ENCODE measurements at places on chromosomes 11 and 22.

DNA sequence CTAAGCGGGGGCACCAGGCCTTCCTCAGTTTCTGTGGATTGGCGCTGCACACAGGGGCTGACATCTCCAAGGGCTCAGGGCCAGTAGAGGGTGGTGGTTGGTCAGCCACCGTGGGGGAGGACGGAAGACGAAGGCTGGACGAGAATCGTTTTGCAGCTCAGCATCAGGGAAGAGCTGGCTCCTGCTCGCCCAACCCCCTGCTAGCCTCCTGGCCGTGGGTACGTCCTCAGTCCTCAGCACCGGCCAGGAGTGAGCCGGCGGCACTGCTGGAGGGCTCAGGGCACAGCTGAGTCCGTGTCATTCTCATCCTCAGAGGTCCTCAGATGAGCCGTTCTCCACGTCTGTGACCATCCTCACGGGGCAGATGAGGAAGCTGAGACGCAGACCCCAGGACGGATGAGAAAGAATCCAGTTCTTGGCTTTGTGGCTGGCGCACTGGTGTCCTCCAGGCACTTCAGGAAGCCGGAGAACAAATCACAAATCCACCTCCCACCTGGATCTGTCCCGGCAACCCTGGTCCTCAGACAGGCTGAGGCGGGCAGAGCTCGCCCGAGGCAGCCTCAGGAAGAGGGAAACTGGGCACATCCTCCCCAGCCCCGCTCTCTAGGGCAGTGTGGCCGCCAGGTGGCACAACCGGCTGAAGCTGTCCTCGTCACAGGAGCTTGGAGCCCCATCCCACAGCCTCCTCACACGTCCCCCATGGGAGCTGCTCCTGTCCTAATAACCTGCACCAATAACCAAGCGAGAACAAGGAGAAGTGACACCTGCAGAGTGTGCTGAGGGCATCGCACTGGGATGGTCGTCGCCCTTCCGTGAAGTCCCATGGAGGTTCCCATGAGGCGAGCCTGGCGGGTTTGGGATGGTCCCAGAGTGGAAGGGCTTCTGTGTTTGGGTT, 393.7 kb downstream of the BRD1 start:
- DNase-seq = peak; percentile 28

DNA sequence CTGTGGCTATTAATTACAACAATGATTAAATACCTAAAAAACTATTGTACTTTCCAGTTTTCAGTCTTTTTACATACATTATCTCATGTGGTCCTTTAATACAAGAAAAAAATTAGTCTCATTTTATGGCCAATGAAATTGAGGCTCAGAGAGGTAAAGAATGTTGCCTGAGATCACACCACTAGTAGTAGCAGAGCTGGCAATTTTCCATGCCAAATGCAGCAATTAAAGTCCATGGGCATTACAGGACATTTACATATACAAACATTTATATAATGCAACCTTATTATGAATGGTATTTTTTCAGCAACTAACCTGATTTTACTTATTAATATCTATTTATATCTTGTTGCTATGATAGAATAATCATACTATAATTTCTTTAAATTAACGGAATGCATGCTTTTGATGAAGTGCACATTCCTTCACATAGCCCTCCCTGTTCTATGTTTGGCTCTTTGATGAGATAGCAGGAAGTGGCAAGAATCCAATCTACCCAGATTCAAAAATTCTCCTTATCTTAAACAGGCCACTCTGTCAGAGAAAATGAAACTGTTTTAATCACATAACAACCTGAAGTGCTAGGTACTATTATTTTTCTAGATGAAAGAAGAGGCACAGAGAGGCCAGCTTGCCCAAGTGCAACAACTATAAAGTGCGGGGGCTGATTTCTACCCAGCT, 120.9 kb upstream of the LDLRAD3 start:
- no peak for DNase-seq

- DNase-seq = no peak
Observed at GRCh38 chr11:114970927-114971645, 292.8 kb downstream of the NXPE2 start.

DNA sequence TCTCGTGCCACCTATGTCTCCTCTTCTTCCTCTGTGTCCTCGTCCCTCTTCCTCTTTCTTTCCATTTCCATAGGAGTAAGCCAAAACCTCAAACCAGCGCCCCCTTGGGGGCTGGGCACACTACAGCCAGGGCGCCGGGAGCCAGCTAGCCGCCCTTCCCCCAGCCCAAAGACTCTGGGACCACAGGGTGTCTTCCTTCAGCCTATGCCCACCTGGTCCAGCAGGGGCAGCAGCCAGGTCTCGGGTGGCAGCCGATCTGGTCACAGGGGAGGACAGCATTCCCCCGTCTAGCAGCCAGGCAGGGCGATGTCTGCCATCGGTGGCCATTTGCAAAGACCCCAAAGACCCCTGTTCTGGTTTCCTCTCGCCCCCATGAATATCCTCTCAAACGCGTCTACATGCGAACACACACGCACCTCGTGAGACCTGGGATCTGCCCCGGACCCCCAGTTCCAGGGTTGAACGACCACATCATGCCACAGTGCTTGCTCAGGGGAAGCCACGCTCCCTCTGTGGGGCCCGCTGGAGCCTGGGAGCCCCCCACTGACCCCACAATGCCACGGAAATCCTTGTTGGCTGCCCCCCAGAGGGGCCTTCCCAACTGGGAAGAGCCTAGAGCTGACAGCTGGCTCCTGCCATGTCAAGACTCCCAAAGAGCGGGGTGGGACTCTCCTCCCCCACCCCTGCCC, 546.0 kb upstream of the CCDC179 start:
- no peak for DNase-seq

- no peak for DNase-seq
Observed at GRCh38 chr22:44293034-44293433, 19.7 kb downstream of the SHISAL1 start.

GRCh38 chr22:37725551-37726240, 28.8 kb downstream of the TRIOBP start:
- no peak for DNase-seq

DNA sequence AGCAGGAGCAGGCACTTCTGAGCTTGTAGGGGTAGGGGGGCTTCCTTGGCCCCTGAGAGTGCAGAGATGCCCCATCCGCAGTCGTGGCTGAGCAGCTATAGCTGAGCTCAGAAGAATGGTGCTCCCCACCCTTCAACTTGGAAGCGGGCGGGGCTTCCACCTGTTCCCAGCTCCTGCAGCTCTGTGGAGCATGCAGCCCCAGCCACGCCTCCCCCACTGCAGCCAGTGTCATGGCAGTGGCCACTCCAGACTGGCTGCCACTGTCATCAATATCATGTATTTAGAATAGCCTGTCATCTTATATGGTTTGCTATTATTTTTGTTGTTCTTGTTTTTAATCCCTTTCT, 213.1 kb downstream of the LRRC4C start:
- DNase-seq = no peak

GRCh38 chr22:39518996-39519680, 1.2 kb upstream of the ATF4 start:
- DNase-seq = peak; percentile 43

GRCh38 chr11:111938687-111939160, 1.6 kb downstream of the DIXDC1 start:
- DNase-seq = no peak

DNA sequence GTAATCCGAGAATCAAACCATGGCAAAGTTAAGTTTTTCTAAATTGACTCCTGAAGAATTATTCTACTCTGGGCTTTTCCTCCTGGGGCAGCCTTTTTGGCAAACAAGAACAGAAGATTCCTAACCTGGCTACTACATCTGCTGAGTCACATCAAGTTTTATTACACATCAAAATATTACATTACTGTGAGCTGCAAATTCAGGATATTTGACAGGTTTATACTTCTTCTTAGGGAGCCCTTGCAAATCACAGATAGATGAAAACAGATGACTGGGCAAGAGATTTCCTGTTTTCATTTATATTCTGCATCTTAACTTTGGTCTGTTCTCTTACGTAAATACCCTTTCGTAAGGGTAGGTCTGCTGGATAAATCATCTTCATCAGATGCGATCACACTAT, 23.6 kb downstream of the XRRA1 start:
- no peak for DNase-seq

DNA sequence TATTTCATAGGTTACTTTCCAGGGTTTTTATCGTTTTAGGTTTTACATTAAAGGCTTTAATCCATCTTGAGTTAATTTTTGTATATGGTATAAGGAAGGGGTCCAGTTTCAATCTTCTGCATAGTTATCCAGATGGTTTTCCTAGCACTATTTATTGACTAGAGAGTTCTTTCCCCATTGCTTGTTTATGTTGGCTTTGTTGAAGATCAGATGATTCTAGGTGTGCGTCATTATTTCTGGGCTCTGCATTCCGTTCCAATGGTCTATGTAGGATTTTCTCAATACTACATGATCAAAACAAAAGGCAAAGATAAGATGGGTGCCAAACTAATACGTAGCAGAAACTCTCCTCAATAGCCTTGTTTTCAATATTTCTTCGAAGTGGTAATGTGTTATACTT, 14.3 kb upstream of the RIC3 start:
- no peak for DNase-seq

GRCh38 chr22:19669570-19669969, 44.7 kb upstream of the SEPTIN5 start:
- no peak for DNase-seq

- DNase-seq = no peak
Observed at GRCh38 chr11:68935516-68936357, 32.0 kb downstream of the IGHMBP2 start.

DNA sequence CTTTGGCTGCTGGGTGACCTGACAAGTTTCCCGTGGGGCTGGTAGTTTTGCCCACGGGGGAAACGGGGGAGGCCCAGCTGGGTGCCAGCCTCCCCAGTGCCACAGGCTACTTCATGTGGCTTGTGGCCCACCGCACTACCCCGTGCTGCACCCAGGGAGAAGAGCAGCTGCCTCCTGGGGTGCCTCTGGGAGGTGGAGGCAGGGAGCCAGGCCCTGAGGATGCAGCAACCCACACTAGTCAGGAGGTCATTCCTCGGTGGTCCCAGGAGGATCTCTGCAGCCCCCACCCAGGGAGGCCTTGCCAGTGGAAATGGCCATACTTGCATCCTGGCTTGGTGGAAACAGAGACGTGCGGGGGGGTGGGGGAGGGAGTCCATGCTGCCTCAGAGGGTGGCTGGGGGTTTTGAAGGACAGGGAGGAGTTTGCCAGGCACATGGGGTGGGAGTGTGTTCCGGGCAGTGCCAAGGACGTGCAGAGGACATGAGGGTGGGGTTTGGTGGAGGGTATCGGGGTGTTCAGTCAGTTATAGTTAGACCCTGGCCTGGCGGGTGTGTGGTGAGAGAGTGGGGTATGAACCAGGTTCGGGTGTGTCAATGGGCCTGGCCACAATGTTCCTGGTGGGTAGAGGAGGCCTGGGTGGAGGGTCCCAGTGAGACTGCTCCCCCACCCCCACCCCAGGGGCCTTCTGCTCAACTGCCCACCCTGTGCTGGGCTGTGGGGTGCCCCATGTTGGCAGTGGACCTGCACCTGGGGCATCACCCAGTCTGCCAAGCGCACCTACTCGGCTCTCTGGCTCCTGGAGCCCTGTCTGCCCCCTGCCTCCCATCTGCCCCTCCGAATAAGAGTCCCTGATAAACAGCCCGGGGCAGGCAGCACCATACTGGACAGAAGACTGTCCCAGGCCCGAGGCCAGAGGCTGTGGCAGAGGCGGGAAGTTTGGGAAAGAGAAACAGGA, 3.8 kb downstream of the PIM3 start:
- DNase-seq = no peak

DNA sequence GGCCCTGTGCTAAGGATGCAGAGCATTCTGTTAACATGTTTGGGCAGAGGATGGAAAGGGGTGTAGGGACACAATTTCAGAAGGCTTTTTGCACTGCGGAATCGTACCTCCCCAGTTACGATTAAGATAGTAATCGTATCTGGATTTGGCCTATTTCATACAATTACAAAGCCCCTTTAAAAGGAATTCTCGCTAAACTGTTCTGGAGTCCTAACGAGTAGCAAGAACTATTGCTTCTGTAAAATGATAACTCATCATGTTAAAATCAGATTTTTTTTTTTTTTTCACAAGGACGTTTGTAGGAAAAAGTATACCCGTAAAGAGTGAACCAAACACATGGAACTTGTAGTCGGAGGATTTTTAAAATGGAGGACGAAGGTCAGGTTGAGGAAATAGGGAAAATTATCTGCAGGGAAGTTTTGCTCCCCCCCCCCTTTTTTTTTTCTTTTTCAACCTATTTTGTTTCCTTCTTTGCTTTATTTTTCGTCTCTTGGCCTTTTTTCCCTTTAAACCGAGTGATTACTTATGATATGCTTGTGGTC, 934 bp downstream of the HSD17B12 start:
- DNase-seq = peak; percentile 19

- no peak for DNase-seq
Observed at GRCh38 chr11:27029966-27030365, 10.6 kb upstream of the BBOX1 start.

- no peak for DNase-seq
Observed at GRCh38 chr22:38907767-38908166, 35.8 kb upstream of the CBX6 start.

DNA sequence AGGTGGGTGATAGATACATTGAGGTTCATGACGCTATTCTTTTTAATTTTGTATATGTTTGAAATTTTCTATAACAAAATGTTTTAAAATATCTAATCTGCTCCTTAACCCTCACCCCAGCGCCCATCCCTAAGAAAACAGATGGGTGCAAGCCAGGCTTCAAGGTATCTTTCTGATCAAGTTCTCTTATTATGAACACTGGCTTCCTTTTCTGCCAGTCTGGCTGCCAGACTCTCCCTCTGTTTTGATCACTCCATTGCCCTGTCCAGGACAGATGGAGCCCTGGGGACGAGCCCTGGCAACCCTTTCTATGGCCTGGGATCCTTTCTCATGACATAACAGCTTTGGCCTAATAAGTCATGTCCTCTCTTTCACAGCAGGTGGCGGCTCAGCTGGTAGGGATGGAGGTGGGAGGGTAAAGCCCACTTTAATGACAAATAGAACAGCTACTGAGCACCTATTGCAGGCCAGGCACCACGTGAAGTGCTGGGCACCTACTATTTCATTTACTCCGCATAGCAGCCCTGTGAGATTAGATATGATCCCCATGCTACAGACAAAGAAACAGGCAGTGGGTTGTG, 38.4 kb downstream of the DRD2 start:
- DNase-seq = no peak

DNA sequence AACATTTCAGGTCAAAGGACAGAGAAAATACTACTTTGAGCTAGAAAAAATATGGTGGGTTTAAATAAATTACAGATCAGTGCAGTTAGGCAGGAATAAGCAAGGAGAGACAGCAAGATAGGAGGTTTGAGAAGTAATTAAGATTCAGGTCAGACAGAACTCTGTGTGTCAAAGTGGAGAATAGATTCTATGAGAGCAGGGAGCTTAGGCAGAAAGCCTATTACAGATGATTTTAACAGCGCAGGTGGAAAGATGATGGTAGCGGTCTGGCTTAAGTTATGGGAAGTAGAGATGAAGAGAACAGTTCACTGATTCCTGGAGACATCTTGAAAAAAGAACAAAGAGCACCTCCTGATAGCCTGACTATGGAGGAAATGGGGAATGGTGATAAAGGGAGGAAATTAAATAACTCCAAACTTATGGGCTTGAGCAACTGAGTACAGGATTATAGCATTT, 106.0 kb downstream of the APIP start:
- no peak for DNase-seq

GRCh38 chr11:8426076-8426475, 162.4 kb upstream of the LMO1 start:
- DNase-seq = no peak

- no peak for DNase-seq
Observed at GRCh38 chr11:111388420-111388819, 9.3 kb upstream of the POU2AF1 start.

Data from A549 (cell line).